KBM-7 (cell line): ENCODE measurements at places on chromosomes 5 and 9.
A peak's percentile ranks its signal among the peaks of the same experiment; 100 is the strongest.

GRCh38 chr9:37172557-37172956, 52.2 kb downstream of the ZCCHC7 start:
- no peak for DNase-seq

GRCh38 chr5:104081232-104081631, 518.6 kb upstream of the NUDT12 start:
- DNase-seq: no peak

DNA sequence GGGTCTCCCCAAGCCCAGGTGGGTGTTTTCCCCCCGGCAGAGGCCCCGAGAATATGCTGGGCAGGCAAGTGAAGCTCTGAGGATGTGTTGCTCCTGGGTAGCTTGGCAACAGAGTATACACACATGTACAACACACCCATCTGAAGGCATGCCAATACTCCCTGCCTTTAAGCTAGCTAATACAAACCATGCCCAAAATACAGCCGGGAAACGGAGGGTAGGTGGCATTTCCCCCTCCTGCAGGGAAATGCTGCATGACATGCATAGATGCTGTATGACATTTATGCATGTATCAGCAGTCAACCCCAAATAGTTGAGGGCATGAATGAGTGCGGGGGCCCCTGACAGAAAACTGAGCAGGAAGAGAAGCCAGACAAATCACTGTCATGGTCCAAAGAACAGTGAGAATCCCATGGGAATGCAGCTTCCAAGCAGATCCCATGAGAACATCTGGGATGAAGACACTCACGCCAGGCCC, 614.1 kb downstream of the EBF1 start:
- no peak for DNase-seq

GRCh38 chr5:153135411-153135810, 355.1 kb upstream of the GRIA1 start:
- no peak for DNase-seq

DNA sequence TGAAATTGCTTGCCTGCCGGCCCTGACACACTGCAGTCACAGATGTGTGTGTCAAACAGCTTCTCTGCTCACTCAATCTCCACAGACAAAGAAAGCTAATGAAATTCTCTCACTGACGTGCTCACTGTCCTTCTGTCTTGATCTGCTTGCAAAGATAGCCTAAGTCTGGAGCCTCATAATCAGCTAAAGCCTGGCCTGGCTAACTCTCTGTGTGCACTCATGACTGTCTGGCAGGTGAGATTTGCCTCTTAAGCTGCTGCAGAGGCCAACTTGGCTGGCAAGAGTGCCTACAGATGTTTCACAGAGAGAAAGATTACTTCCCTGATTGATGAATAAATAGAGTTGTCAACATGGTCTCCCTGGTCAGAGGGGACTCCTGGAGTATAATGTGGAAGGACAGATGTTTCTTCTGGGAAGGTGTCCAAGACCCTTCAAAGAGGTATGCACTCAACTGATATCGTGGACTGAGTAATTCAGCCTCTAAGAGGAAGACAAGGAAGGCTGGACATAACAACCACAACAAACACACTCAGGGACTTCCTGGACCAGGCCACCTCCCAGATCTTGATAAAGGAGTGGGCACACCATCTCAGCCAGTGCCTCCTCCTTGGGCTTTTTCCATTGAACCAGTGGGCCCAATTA, 362.0 kb downstream of the SPOCK1 start:
- no peak for DNase-seq

DNA sequence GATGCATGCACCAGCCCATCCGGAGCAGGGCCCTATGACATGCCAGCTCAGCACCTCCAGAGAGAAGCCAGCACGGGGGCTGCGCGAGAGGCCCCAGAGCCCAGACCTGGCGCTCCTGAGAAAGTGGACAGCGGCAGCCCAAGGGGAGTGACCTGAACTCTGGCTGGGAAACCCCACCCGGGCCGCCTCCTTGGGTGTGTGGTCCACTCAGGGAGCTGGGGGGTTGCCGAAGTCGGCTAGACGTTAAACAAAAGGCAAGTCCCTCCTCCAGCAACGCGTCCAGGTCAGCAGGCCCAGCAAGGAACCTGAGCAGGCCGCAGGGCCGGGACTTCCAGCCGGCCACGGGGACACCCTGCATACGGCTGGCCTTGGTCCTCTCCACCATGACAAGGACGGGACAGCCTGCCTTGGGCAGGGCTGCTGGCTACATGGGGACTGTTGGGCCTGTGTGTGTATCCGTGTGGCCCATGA, 35.7 kb downstream of the NACC2 start:
- no peak for DNase-seq

DNA sequence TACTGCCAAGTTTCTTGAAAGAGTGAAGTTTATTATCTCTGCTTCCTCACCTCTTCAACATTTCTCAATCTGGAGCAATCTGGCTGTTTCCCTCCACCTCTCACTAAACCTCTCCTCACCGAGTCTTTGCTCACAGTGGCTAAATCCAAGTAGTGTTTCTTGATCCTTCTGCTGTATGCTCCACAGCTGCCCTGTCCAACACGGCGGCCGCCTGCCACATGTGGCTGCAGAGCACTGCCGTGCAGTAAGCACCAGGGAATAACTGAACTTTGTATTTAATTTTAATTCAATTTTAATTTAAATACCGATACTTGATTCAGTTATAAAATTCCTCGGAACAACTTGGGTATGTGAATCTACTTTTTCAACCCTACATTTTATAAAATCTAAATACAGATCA, 80.2 kb downstream of the FANCC start:
- no peak for DNase-seq

- DNase-seq: no peak
These were observed 367.7 kb upstream of the SLC30A5 start for GRCh38 chr5:68725905-68726683.

DNA sequence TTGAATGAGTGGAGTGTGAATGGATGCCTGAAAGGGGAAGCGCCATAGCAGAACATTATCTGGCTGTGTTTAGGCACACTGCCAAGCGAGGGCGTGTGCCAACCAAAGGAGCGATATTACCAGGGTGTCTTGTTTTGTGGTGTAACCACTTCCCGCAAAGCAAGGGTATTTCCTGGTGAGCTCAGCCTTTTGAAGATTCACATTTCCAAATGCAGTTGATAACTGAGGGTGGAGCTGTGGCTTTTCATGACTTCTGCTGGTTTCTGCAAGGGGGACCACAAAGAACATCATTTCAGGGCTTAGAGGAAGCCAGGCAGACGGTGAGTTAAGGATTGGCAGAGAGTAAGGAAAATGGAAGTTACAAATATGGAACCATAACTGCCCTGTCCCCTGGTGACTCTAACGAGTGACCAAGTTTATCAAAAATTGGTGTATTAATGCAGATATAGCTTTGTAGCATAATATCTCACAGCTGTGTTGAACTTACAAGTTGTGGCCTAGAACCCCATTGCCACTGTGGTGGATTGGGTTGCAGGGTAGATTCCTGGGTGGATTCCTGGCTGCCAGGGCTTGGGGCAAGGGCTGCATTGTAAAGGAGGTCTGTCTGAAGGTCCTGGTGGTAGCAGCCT, 71.4 kb downstream of the RALGPS1 start:
- DNase-seq: peak; percentile 96

DNA sequence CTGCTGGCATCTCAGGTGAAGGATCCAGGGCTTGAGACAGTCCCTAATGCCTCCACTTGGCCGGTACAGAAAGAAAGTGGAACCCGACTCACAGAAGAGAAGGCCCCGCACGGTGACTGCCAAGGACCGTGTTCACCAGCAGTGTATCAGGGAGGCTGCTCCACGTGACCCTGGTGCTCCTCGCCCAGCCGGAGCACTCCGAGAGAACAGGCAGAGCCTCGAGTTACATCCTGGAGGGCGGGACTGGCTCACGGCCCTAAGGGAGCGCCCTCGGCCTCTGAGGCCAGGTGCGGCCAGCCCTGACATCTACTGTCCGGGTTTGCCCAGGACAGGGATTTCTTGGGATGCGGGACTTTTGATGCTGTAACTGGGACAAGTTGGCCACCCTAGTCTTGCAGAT, 104.0 kb upstream of the SARDH start:
- no peak for DNase-seq

DNA sequence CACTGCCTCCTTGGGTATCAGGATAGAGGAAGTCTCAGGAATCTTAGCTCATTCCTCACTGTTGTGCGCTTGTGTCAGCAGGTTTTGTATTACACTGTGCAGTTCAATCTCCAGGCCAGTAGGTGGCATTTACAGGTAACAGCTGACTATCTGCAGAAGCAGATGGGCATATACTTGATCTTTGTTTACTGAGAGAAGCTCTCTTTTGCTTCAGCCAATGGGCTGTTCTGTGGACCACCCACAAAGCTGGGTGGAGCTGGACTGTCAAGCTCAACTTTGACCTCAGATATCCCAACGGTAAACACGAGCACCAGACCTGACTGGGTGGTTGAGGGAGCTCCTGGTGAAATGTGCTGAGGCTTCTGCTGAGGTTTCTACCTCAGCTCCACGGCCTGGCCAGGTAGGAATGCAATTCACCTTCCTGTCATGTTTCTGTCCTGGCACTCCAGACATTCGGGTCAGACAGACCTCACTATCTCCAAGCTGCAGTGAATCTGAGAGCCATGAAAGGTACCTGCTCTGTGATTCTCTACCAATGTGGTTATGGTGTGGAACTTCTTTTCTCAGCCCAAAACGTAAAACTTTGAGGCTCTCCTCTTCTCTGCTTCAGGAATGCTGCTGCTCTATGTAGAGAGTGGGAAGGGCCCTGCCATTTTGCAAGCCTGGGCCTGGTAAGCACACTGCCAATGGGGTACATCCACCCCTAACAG, 167.9 kb upstream of the ACTBL2 start:
- DNase-seq: peak; percentile 55
